Left renal cortex interstitium (tissue), 4 donors: ENCODE measurements at places on chromosomes 1 and 21.

DNA sequence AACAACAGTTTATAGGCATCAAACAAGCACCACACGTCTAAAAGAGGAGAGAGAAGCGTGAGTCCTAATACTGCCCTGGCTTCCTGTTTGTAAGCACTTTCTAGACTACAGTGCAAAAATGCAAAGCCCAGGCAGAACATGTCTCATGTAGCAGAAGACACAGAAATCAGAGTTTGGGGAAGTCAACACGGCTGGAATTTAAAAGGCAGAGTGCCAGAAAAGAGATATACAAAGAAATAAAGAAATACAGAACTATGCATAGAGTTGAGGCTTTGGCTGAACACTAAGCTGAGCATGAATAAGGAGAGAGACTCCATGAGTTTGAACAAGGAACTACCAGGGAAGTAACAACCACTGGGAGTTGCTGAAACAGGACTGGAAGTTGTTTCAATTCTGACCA lies 566.6 kb upstream of the NR5A2 start:
- no peak for DNase-seq

GRCh38 chr21:31133243-31133830 lies 95.1 kb upstream of the KRTAP19-8 start:
- DNase-seq = no peak

GRCh38 chr21:29117372-29117955 lies 13.0 kb upstream of the MAP3K7CL start:
- no peak for DNase-seq

GRCh38 chr1:55575571-55576279 lies 360.6 kb upstream of the USP24 start:
- no peak for DNase-seq
